Anterior cingulate cortex (tissue), 58 donors: ENCODE measurements at places on chromosomes 7 and 10.
A peak's percentile ranks its signal among the peaks of the same experiment; 100 is the strongest.

GRCh38 chr10:15783941-15784636 is 64.4 kb upstream of the ITGA8 start:
- no peak for DNase-seq

- no peak for DNase-seq
These were observed 292.6 kb downstream of the PARD3 start for GRCh38 chr10:34522546-34522945.

- no peak for DNase-seq
These were observed 236.3 kb upstream of the ANKRD30A start for GRCh38 chr10:36888925-36889573.

- no peak for DNase-seq
These were observed 3.5 kb downstream of the NOS3 start for GRCh38 chr7:150994141-150994837.

DNA sequence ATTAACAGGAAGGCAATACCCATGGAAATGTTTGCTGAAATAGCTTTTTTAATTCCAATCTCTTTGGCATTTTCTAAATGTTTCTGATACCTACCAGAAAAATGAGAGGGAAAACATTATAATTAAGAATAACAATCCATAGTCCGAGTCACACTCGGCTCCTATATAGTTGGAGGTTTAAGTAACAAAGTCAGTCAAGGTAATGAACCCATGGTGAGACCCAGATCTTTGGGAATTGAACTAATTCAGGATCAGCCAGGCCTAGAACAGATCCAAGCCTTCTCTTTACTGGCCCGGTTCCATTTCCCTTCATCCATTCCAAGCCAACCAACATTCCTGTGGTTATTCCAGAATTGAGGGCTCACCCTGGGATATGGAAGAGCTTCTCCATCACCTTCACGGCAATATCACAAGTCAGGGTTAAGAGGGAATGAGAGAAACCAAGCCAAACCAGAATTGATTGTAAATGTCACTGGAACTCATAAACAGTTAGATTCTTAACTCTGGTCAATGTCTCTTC is 28.3 kb downstream of the ABCB4 start:
- DNase-seq: no peak

GRCh38 chr10:122301055-122301810 is 30.1 kb downstream of the BTBD16 start:
- no peak for DNase-seq

GRCh38 chr7:157471259-157472125 is 134.7 kb downstream of the DNAJB6 start:
- DNase-seq: peak; percentile 32

DNA sequence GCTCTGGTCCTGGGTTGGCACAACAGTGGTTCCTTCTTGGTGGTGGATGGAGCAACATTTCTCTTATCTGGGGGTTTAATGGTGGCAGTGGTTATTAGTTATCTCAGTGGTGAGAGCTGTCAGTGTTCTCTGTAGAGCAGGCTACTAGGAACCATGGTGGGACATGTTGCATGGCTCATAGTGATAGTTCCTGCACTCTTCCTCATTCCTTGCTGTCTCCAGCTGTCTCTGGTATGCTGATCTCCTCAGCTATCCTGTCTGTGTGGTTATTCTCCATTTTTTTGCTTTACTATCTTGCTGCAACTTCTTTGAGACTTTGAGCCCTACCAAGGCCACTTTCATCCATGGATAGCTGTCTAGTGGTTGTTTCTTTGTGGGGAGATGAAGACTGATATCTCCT is 44.0 kb downstream of the CCDC7 start:
- DNase-seq: no peak

GRCh38 chr10:5199398-5199797 is 2.8 kb downstream of the AKR1C4 start:
- DNase-seq: no peak

GRCh38 chr7:57354679-57355338 is 95.2 kb upstream of the ZNF716 start:
- no peak for DNase-seq

GRCh38 chr10:133141958-133142340 is 18.1 kb upstream of the KNDC1 start:
- DNase-seq: no peak

DNA sequence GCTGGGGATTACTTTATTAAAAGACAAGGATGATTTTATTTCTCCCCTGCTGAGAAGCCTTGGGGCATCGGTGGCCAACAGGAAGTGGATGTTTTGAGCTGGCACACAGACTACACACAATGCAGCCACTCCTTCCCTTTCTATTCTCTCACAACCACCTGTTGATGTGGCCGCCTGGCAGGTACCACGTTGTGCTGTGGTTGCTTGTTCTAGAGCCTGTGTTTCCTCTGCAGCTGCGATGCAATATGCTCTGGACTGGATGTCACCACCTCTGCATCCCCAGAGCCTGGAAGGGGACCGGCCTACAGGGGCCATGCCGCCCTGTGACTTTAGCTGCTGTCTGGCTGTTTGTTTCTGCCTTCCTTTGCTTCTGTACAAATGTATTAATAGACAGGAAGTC is 195.7 kb upstream of the CELF2 start:
- no peak for DNase-seq

DNA sequence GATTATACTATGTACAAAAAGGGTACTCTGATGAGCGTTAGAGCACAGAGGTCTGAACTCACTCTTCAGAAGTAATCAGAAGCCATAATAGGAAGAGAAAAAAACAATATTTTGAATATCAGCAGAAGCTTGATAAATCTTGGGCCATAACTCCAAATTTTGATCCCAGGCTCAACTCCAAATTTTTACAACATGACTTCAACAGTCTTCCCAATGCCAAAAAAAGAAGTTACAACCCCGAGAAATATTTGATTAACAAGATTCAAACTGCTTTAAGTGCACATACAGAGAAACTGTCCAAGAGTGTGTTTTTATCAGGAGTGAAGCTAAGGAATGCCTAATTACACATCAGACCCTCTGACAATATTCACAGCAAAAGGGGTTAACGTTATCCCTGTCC is 7.5 kb downstream of the MPP7 start:
- no peak for DNase-seq

- no peak for DNase-seq
These were observed 66.9 kb upstream of the RHOBTB1 start for GRCh38 chr10:61010863-61011262.

GRCh38 chr7:78220754-78221153 is 422.2 kb downstream of the PHTF2 start:
- DNase-seq: no peak

GRCh38 chr10:104449391-104449790 is 95.8 kb downstream of the CFAP58 start:
- DNase-seq: no peak

DNA sequence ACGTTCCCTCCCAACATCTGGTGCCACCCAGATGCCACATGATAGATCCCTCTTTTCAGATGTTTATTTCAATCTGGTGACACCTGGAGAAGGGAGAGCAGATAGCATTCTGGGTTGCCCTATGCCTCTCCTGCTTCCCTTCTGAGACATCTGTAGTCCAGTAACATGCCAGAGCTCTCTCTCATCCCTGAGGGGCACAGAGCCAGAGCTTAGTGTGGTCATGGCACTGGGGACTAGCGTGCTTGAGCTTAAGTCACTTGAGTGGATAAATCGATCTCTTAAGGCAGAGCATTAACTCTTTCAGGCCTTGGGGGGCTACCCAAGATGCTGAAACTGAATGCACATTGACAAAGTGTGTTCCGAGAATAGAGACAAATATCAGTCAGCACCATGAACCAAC is 47.9 kb downstream of the WNT2 start:
- DNase-seq: no peak

DNA sequence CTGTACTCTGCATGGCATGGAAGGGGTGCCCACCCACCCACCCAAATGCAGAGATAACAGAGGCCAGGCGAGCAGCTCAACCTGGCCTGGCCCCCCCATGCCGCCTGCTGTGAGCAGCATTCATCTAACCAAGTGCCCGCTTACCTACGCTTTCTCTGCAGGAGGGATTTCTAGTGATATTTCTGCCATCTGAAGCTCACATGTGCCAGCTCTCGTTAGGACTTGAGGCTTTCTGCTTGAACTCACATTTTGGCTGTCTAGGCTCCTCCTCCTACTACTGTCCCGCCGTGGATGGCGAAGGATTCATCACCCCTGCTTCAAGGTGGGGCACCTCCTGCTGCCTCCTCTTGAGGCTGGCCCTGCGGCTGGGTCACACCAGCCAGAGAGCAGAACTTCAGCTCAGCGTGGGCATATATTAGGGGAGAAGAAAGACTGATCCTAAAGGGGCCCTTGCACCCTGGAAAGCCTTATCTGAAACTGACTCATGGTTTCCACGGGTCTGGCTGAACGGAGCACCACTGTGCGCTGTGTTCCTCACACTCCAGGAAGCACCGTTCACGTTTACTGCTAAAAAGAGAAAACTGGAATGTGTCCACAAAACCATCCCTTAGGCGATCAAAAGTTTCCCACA is 45.5 kb downstream of the CTBP2 start:
- DNase-seq: no peak

DNA sequence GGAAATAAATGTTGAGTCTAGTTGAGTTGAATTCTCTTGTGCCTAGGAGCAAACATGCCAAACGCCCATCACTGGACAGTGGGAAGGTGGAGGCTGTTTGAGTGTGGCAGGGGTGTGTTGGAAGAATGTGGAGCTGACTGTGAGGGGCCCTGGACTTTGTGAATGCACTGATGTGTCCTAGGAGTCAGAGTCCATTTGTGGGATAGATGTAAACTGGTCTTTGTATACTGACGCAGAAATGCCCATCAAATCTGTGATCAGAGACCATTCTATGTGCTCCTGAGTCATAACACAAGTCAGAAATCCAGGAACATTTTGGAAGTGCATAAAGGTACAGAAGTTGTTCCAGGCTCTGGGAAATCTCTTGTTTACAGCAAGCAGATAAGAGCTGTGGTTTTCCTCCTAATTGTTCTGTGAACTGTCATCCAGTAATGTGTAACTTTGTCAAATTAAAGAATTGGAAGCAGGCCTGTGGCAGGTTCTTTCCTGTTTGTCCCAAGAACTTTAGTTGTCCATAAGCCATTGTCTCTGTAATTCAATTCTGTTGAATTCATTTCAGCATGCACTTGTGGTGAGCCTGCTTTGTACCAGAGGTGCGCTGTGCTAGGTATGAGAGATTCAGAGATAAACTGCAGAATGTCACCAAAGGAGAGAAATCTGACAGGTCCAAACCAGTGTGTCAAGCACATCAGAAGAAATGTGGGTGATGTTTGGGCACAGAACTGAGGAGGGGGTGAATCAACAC is 7.6 kb downstream of the PRXL2A start:
- DNase-seq: no peak

GRCh38 chr10:114504769-114505579 is 100.7 kb upstream of the AFAP1L2 start:
- DNase-seq: no peak
